Activated B cell treated with CpG ODN at 0.5 μM for 24 hours (primary cell): ENCODE measurements at places on chromosomes 5 and 9. TPM values are rescaled to one million over a fixed set of nuclear protein-coding genes. Genes with fewer than 3 reads are reported as not detected.

The PCDHB3 gene
- 0.07 TPM in 1 of 2 replicates, not detected in the other for total RNA-seq

- no peaks in the 10 kb centered on the region for H3K27me3 ChIP-seq
- no peak for DNase-seq
- H3K36me3 ChIP-seq: peaks cover 60% of the 10 kb centered on the region
- no peak overlapping the region for H3K27ac ChIP-seq
Observed at GRCh38 chr9:128499920-128500319, 4.6 kb upstream of the GLE1 start.

GRCh38 chr5:142065273-142065672 is 43.3 kb upstream of the NDFIP1 start:
- H3K27ac ChIP-seq: no peak overlapping the region
- no peaks in the 10 kb centered on the region for H3K36me3 ChIP-seq
- peaks cover 5% of the 10 kb centered on the region for H3K4me1 ChIP-seq
- H3K4me3 ChIP-seq: no peak overlapping the region

The GMCL2 gene
- not detected in 2 replicates for total RNA-seq

DNA sequence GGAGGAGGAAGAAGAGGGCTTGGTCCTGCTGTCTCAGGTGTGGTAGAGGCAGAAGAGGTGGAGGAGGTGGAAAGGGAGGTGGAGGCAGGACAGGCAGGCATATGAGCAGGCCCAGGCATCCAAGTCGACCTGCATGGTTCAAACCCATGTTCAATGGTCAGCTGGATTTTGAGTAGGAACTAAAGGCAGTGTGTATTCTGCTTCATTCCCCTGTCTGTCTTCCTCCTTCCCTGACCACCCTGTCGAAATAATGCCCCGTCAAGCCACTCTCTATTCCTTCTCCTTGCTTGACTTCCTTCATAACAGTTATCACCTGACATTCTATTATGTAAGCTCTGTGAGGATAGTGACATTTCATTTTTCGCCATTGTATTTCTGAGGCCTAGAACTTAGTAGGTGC is 34.8 kb downstream of the ATP6V0E1 start:
- H3K4me1 ChIP-seq: peaks cover 37% of the 10 kb centered on the region
- no peaks in the 10 kb centered on the region for H3K27me3 ChIP-seq
- no peak overlapping the region for H3K27ac ChIP-seq
- DNase-seq: no peak

The COL27A1 gene
- total RNA-seq: 0.33 and 0.44 TPM in 2 replicates

DNA sequence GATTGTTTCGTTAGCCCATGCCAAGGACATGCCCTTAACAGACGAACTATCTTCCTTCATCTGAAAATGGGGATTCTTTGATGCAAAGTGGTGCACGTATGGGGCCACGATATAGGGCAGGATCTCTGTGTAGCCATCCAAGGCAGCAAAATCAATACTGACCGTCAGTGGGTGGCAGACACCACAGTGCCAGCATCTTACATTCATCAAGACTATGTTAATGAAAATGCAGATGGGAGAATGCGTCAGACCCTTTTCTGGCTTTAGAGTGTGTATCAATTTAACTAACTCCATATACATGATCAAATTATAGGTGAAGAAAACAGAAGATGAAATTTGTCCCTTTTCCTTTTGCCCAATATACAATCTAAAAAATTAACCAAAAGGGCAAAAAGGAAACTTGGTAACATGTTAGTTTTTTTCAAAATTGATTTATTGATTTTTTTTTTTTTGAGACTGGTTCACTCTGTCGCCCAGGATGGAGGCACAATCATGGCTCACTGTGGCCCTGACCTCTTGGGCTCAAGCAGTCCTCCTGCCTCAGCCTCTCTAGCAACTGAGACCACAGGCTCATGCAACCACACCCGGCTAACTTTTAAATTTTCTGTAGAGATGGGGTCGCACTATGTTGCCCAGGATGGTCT is 169.2 kb upstream of the SPRY4 start:
- no peak for DNase-seq
- H3K27me3 ChIP-seq: peaks cover 3% of the 10 kb centered on the region
- no peaks in the 10 kb centered on the region for H3K4me1 ChIP-seq
- no peak overlapping the region for H3K4me3 ChIP-seq
- H3K36me3 ChIP-seq: no peaks in the 10 kb centered on the region

The TSSK1B gene
- not detected in 2 replicates for total RNA-seq
